ENCODE measurements at places on chromosomes 3 and 15.

- DNase-seq = no peak
Measured at GRCh38 chr3:194163697-194164096, 27.7 kb downstream of the HES1 start.

DNA sequence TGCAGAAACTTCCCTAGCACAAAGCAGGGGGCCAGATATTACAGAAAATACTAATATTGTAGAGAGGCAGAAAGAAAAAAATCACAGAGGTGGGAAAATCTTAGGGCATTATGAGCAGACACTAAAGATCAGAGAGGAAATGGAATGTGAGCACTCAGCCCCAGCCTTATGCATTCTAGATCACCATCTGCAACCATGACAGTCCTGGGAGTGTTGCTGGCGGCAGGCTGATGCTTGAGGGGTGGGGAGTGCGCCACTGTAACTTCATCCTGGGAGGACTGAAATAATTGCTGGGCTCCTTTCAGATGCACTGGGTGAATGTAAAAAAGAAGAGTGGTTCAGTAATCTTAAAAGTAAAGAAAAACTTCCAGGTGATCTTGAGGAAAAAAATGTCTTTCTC lies 427.6 kb upstream of the SEMA6D start:
- no peak for DNase-seq

- DNase-seq = no peak
Measured at GRCh38 chr3:152583963-152584362, 251.0 kb upstream of the P2RY1 start.

GRCh38 chr3:28745436-28745835 lies 396.8 kb upstream of the AZI2 start:
- no peak for DNase-seq

DNA sequence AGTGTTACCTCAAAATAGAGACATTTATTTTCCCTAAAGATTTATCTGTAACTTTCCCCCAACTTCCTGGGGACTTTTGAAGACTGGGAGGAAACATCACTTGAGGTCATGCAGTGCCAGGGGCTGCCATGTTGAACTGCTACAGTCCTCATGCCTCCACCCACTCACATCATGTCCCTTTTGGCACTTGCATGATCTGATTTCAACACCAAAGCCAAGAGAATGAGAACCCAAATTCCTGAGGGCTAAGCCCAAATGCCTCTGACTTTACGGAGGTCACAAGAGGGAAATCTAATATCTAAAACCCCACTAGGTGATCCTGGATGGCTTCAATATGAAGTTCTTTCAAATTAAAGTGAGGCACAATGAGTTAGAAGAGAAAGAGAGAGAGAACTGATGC lies 213.1 kb downstream of the NTRK3 start:
- no peak for DNase-seq

All from DMS153 (cell line).